ENCODE measurements at places on chromosomes 1 and 21.

- no peak for DNase-seq
Observed at GRCh38 chr1:236002025-236002390, 62.9 kb downstream of the NID1 start.

GRCh38 chr1:211616965-211617297 lies 38.0 kb upstream of the SLC30A1 start:
- no peak for DNase-seq

GRCh38 chr1:210081494-210081893 lies 143.5 kb downstream of the SYT14 start:
- no peak for DNase-seq

GRCh38 chr1:170355267-170355801 lies 176.6 kb upstream of the GORAB start:
- DNase-seq = no peak

DNA sequence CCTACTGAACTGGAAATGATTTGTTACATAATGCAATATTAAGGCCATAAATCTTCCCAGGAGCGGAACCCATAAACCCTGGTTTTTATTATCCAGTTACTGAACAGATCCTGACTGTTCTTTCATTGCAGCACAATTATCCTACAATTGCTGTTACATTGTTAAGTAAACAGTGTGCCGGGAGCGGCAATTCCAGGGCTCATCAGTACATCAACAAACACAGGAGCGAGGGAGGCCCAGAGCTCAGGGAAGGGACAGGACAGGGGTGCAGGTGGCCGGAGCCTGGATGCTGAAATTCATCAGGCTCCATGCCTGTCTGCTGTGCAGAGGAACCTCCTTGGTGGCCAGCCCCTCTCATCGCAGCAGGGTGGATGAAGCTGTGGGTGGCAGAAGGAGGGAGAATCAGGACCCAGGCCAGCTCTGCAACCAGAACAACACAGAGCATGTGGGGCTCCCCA lies 544.7 kb downstream of the NPHP4 start:
- no peak for DNase-seq
